Stimulated activated memory B cell treated with anti-CD40 and anti-IgM and Interleukin-4, amounts not matched to agents 10 μg/mL and 1 μg/mL and 100 μg/mL, for 72 hours (primary cell): ENCODE measurements at places on chromosomes 2 and 18.

GRCh38 chr2:230877759-230878598 is 13.2 kb downstream of the ITM2C start:
- peak; percentile 60 for ATAC-seq

DNA sequence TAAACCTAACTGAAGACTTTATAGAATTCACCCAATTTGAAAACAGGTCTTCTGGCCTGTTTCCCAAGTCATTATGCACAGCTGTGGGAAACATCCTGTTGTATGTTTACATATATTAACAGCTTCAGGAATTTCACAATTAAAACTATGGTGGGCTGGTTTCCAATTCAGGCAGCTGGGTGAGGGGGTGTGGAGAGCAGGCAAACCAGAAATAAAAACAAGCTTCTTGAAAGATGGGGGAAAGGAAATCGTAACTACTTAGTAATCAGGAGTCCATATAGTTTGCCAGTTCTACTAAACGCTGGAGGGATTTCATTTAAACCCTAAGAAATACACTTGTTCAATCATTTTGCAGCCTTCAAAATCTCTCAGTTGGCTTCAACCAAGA is 22.8 kb downstream of the ATP8B1 start:
- ATAC-seq: no peak

DNA sequence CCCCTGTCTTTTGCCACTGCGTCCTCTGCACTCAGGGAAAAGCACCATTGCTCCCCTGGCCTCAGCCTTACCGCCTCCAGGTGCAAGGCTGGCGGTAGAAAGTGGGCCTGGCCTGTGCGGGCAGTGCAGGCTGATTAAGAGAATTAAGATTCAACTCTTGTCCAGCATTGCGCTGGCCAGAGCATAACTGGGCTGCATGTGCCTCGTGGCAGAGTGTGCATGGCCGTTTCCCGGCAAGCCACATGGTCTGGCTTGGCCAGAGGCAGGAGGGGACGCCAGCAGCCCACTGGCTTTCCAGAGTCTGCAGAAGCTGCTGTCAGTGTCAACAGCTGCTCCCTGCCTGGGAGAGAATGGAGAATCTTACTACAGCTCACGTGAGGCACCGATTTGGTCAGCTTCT is 12.3 kb downstream of the NTSR2 start:
- ATAC-seq: no peak

- no peak for ATAC-seq
Observed at GRCh38 chr2:102181919-102182635, 4.7 kb upstream of the IL1RL2 start.

DNA sequence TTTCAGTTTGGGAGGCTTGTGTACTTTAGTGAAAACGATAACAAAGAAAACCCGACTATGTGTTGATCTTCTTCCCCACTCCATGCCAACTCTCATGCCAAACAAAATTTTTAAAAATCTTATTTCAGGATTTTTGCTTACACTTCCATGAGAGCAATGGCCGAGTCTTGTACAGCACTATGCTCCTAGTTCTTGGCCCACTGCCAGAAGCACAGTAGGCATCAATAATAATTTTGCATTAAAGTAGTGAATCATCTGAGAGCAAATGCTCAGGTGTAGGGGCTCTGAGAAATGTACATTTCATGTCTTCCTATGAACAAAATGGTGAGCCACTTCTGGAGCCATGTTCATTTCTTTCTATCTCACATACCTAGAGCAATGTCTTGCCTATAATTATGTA is 62.2 kb downstream of the MAP3K19 start:
- ATAC-seq: no peak

DNA sequence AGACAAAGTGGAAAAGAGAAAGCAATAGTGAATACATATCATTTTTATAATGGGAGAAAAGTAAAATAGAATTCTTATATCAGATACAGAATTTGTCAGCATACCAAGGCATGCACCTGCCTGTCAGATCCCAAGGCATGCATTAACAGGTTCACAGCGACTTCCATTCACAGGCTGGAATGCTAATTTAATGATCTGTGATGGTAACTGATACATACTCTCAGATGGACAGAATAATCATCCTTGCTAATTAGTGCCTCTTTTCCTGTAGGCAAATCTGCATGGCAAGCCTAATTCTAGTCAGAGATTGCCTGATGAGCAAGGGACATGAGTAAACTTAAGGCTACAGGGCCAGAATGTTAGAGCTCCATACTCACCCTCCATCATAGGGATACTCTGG is 76.1 kb downstream of the PRKRA start:
- ATAC-seq: no peak

DNA sequence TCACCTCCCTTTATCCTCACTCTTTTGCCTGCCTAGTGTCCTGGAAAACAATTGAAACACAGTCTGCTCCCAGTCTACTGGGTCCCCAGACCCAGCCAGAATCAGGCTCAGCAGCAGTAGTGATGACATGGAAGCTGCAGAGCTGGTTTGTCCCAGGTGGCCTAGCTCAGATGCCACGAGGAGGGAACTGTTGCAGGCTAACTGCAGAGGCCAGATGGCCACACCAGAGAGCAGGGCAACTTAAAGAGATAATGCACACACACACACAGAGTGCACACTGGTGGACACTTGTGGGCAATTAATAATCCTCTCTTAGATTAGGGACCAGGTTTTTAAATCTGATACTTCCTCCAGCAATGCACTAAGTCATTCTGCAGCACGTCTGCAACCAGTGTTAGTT is 42.4 kb downstream of the GYPC start:
- no peak for ATAC-seq

- no peak for ATAC-seq
Observed at GRCh38 chr2:143229411-143229810, 100.2 kb downstream of the ARHGAP15 start.

- ATAC-seq: no peak
Observed at GRCh38 chr2:150983314-150983897, 278.3 kb downstream of the RBM43 start.

GRCh38 chr2:236171680-236172254 is 3.6 kb upstream of the GBX2 start:
- ATAC-seq: no peak

DNA sequence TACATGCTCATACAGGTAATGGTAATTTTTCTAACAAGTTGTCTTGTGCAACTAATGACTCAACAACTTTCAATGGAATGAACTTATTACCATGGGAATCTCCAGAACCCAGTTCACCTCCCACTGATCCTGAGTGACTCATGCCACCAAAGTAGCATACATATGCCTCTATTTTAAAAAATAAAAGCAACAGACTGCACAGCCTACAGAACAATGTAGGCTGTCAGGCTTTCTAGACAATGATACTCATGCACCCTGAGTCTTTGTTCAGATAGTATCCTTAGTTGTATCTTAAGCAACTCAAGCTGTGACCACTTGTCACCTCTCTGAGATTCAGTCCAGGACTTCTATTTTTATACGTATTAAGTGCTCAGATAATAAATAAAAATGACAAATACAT is 531.0 kb upstream of the SETBP1 start:
- no peak for ATAC-seq

DNA sequence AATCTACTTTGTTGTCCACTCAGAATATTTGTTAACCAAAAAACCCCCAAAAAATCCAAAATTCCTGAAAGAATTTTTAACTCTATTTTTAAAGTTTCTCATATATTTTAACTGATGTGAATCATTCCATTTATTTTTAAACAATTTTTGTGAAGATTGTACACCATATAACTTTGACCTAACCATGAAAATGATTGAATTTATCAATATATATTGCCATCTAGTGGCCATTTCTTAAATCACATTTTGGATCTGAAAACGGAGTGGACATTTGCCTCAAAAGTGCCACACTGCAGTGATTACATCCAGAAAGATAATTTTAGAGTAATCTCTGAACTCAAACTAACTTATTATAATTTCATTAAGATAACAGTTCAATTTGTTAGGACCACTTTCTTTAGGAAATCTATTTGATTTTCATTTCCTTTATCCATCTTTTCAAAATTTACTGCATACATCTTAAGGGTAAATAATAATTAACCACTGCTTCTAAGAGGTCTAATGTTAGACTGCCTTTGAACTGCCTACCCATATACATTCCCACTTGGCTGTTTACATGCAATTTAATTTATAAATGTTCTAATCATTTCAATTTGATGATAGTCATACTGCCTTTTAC is 71.1 kb downstream of the DSC3 start:
- ATAC-seq: no peak

DNA sequence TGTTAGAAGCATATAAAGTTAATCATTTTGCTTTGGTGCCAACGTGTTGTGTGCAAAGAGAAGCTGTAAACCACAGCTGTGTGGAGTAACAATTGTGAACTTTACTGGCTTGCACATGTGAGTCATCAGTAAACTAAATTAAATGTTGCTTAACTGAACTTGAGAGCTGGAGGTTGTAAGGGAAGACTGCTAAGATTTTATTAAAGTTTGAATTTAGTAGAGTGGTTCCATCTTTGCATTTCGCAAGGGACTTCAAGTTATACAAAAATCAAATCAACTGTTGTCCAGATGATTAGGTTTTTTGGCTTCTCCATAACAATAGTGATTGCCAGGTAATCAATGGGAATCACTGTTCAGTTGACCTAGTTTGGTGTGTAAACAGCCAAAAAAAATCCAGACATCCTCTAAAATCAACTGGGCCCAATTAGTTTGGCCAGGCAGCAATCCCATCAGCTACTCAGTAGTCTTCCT is 247.4 kb downstream of the MYO3B start:
- no peak for ATAC-seq

DNA sequence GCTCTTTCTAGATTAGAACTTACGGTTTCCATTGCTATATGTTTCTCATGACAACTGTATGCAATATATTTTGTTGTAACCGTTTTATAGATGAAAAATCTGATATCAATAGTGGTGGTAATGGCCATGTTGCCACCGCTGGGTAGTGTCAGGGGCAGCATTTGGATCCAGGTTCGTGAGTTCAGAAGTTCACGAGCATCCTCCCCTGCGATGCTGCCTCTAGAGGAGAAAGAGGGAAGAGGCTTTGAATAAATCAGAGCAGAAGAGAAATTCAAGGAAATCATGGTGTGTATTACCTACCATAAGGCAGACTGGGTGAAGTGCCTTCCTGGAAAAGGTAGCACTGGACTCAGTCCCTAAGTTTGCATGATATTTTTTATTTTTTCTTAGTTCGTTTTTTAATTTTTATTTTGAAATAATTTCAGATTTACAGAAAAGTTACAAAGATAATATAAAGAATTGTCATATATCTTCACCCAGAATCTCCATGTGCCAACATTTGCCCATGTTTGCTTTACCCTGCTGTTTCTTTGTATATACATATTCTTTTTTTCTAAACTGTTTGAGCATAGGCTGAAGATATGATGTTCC is 3.3 kb upstream of the ZBTB7C start:
- no peak for ATAC-seq

- ATAC-seq: no peak
Observed at GRCh38 chr18:9741793-9742523, 33.9 kb downstream of the RAB31 start.

- no peak for ATAC-seq
Observed at GRCh38 chr18:78549971-78550370, 429.6 kb upstream of the SALL3 start.

DNA sequence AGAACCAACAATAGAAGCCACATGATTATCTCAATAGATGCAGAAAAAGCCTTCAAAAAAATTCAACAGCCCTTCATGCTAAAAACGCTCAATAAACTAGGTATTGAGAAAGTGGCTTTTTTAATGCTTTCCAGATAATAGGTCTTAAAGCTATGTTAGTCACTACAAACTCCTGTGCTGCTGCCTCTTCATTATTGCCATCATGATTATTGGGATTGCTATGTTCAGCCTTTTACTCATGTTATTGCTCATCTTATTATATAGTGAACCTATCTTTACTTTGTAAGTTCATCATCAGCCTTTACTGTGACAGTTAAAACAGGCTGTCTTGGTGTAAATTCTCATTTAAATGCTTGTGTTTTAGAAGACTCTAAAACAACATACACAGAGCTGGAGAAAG is 1557.2 kb upstream of the ZEB2 start:
- ATAC-seq: no peak

DNA sequence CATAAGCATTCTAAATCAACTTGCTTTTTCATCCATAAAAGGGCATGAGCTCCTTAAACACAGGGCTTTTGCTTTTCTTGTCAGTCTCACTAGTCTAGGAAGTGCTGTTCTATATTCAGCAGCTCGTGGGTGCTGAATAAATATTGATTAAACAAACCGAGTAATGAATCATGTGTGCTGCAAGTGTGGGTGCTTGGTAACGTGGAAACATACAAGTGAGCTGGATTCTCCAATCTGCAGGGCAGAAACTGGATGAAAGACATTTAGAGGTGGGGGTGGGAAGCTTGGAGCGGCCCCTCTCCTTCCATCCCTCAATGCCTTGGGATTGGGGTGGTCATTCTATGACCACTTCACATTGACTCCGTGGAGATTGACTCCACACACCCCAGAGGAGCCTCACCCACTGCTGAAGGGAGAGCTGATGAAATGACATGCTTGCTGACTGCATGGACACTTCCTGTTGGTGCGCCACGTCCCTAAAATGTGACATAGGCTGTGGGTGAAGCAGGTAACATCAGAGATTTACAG is 114.6 kb downstream of the DOCK10 start:
- no peak for ATAC-seq

DNA sequence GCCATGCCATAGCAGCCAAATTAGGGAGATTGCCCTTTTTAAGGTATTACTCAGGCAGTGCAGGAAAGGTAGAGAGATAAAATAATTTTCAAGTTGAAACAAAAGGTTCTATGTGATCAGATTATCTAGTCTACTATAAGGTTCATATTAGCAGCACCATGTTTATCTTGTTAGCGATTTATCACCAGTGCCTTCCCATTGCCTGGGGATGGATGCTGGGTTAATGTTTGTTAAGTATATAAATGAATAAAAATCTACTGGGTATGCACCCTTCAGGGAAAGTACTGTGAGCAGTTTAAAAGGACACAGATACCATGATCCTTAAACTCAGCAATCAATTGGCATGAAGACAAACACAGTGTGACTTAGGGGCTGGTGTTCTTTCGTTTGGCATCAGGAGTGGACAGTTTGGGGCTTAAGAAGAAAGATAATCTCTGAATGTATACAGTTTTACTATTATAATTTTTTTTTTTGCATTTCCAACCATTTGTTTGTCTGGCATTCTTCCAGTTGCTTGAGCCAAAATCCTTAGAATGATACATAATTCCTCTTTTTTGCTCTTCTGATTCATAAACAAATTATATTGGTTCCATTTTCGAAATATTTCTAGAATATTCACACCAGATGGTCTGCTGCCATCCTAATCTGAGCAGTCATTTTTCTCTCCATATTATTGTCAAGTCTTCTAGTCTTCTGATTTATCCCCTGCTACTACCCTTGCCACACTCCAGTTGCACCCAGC is 512.8 kb upstream of the SLC8A1 start:
- ATAC-seq: no peak

DNA sequence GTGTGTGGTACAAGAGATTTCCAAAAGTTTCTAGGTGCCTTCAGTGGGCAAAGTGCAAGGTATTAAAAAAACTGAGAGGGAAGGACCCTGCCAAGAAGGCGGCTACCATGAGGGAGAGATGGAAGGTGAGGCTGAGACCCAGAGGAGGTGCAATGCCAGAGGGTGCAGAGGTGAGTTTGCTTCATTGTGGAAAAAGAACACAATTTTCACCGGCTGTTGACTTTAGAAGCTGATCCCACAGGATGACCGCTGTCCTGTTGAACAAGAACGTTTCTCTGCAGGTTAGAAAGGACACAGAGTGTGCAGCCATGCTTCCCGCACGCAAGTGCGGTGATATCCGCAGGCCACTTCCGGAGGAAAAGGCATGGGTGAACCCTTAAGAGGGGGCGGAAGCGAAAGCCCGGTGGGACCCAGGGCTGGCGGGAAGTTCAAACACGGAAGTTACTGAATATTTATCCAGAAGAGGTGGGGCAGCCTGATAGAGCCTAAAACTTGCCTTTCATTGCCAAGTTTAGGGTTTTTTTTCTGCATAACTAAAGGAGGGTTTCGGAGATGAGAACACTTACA is 16.6 kb downstream of the SP110 start:
- peak; percentile 81 for ATAC-seq

GRCh38 chr2:72765997-72766609 is 59.7 kb downstream of the EXOC6B start:
- no peak for ATAC-seq
